ENCODE measurements at places on chromosomes 2 and 18.

GRCh38 chr2:11799826-11800225 is 53.4 kb downstream of the LPIN1 start:
- DNase-seq: no peak

GRCh38 chr2:163735685-163736432 is at the start of gene FIGN:
FIGN (minus strand) TSS chr2:163736008; CDS start chr2:163734927, 1,081 bp downstream.
- DNase-seq: peak; percentile 84

- no peak for DNase-seq
Observed at GRCh38 chr2:14552818-14553217, 79.7 kb upstream of the LRATD1 start.

DNA sequence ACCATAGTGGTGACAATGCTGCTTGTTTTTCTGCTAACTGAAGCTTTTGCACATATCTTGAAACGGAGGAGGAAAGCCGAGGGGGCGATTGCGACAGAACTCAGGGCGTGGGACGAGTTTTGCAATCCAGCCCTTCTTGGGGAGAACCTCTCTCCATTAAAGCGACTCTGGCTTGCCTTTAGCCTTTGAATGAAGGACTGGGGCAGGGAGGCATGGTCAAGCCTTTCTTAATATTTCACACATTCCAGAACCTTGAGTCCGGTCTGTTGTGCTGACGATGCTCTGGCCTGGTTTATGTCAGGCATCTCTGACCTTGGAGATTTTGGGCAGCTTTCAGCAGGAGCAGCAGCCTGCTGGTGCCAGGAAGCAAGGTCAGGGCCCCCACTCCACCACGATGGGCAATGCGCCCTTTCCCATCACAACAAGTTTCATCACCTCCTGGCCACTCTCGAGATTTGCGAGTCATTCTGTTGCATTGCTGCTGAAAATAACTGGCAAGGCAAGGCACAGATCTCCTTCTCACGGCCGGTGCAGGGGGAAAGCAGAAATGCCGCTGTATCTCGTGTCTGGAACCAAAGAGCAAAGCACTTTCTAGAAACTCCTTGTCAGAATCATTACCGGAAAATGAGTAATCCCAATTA is 10.8 kb downstream of the EMILIN2 start:
- no peak for DNase-seq

- DNase-seq: no peak
Observed at GRCh38 chr18:75214332-75214690, 3.7 kb downstream of the TSHZ1 start.

DNA sequence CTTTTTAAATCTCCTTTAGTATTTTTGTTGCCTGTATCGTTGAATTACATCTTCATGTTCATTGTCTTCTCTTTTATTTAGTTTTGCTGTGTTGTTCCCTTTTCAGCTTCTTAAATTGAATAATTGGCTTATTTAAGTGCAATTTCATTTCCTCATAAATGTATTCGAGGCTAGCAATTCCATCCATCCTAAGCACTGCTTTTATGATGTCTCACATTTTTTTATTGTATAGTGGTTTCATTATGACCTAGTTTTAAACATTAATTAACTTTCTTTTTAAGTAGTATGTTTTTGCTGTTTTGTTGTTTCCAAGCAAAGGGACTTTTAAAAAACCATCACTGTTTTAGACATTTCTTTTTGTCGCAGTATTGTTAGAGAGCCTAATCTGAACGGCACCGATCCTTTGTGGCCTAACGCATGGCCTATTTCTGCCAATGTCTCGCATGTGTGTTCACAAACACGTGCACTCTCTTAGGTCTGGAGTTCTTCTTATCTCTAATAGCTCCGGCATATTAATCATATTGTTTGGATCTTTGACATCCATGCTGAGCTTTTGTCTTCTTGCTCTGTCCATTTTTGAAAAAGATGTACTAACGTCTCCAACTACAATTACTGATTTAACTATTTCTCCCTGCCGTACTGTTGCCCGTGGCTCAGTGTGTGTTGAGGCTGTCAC is 59.6 kb upstream of the ZNF516 start:
- no peak for DNase-seq

- no peak for DNase-seq
Observed at GRCh38 chr2:121235542-121235941, 49.5 kb downstream of the TFCP2L1 start.

GRCh38 chr18:79071503-79072210 is 2.5 kb downstream of the ATP9B start:
- no peak for DNase-seq

DNA sequence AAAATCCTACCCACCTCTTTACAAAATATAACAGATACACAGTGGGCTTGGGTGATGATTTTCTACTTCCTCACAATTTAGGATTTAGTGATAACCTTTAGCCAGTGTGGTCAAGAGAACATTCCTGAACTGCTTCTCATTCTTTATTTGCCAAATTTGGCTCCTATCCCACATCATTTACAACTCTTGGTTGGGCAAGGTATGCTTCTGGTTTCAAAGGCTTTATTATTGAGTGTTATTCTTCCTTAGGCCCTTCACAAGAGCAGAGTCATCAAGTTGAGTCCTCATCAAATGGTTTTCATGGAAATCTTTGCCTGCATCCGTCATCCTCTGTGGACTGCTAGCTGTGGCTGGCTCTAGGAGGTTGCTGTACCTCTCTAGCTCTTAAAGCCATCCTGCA is 472.0 kb upstream of the ETAA1 start:
- DNase-seq: no peak

GRCh38 chr18:5568416-5568815 is 24.6 kb upstream of the EPB41L3 start:
- DNase-seq: no peak

DNA sequence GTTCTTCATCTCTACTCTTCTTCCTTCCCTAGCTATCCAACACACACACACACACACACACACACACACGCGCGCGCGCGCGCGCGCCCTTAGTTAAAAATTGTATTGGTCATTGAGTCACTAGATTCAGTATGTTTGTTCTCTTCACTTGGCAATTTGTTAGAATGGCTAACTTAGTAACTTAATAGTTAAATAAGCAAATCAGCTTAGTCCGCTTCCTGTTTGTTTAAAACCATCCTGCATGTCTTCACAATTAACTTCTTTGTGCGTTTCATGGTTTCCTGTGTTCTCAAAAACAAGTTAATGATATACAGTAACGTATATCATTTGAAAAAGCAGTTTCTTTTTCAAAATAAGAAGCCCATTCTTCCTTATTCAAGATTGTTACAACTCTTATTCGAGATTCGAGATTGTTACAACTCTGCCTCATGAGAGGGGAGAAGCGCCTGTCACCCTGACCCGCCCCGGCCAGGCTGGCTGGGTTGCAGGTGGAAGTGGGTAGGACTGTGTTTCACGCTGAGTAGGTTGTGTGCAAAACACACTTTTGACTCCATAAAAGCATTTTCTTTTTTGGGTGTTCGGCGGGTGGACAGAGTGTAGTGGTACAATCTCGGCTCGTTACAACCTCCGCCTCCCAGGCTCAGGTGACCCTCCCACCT is 9.5 kb upstream of the CNNM3 start:
- no peak for DNase-seq

DNA sequence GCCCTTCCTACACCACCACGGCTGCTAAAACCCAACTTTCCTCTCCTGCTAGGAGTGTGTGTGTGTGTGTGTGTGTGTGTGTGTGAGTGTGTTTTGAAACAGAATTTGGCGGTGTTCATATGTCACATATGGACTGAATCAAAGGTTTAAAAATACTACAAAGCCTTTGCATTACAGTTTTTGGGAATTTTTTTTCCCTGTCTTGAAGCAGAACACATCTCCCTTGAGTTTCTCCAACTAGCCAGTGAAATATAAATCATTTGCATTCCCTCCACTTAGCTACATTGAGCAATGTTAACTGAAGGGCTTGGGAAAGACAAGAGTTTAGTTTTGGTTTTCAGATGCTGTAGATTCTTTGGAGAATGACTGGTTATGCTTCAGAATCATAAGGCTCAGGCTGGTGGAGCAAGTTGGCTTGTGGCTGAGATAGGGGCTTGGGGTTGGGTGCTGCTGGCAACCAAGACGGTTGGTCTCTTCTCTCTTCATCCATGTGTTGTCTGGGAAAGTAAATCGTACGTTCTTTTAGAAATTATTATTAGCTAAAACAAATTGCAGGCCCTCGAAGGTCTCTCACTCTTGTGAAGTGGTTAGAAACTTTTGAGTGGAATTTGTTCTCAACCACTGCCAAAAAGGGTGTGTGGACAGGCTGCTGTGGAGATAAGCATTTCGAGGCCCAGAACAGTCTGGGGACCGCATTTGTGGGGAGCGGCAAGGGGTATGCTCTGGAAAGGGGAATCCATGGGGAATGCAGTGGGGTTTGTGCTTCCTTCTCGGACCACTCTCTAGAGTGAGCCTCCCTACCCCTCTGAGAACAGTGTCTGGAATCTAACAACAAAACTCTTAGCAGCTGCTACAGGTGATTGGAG is 1.4 kb downstream of the NRP2 start:
- no peak for DNase-seq

DNA sequence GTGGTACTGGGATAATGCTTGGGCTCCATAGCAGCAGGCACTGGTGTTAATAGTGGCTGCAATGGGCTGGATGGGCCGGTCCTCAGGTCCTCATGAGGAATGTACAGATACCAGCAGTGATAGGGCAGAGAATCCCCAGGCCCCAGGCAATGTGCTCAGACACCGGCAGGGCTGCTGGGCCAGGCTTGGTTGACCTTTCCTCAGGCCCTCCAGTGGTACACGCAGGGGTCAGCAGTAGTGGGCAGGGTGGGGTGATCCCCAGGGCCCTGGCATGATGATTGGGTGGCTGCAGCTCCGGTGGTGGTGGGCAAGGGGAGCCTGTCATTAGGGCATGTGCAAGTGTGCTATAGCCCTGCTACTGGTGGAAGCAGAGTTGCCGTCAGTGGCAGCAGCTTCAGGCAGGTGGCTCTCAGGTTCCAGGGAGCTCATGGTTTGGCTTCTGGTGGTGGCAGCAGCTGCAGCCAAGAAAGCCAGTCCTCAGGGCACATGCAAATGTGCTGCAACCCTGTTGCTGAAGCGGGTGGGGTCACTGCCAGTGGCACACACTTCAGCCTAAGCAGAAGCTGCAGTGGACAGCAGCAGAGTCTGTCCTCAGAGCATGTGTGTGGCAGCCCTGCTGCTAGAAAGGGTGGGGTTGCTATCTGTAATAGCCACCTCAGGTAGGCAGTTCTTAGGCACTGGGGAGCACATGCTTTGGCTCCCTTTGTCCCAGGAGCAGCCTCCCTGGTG is 56.8 kb downstream of the CCNT2 start:
- DNase-seq: no peak

DNA sequence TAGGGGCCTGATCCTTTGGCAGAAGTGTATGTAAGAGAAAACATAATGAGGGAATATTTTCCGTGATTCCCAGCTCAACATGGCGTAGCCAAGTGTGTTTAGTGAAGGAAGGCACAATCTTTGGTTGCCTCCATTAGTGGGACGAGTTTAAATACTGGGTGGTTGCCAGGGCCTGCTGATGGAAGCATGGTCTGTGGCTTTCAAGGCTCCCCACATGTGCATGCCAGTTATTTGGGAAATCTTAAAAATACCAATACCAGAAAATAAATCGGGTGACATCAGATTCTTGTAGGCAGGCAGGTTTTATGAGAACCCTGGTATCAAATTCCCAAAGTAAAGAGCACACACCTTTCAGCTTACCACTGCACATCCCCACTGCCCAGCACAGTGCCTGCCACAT is 7.1 kb downstream of the MYL12A start:
- no peak for DNase-seq

DNA sequence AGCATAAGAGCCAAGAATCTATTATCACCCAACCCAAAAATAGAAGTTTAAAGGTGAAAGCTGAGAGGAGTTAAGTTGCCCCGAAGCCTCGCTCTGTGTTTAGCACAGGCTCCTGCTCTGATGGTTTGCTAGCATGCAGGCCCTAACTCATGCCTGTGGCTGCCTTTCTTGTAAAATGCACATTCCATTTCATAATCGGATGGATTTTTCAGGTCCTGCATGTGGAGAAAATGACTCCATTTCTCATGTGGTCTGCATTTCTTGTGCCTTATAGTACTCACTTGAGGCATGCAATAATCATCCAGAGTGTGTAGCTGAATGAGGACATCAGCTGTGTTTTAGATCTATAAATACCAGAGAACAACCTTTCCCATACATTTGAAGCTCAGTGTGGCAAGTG is 381.8 kb downstream of the CPS1 start:
- DNase-seq: no peak

DNA sequence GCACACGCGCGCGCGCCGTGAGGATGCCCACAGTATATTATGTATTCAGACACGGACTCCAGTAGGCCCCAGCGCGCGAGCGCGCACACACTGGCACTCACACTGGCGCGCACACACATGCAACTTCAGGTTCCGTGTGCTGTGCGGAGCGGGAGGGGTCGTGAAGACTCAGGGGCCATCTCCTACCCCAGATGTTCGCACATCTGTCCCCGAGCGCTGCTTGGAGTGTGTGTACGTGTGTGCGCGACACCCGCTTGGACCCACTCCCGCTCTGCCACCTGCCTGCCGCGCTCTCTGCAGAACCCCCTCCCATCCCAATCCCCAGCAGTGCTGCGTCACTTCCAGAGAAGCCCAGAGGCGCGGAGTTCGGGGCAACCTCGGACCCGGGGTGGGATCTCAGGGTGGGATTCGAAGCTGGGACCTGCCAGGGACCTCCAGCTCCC is 2.6 kb downstream of the NRP2 start:
- no peak for DNase-seq

DNA sequence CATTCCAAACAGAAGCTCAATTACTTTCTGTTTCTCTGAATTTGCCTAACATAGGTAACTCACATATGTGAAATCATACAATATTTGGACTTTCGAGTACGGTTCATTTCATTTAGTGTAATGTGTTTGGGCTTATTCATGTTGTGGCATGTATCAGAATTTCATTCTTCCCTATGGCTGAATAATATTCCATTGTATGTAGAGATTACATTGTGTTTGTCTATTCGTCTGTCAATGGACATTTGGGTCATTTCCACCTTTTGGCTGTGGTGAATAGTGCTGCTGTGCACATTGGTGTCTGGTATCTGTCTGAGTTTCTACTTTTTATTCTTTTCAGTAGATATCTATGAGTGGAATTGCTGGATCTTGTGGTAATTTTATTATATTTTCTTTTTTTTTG is 43.9 kb downstream of the LBH start:
- no peak for DNase-seq

DNA sequence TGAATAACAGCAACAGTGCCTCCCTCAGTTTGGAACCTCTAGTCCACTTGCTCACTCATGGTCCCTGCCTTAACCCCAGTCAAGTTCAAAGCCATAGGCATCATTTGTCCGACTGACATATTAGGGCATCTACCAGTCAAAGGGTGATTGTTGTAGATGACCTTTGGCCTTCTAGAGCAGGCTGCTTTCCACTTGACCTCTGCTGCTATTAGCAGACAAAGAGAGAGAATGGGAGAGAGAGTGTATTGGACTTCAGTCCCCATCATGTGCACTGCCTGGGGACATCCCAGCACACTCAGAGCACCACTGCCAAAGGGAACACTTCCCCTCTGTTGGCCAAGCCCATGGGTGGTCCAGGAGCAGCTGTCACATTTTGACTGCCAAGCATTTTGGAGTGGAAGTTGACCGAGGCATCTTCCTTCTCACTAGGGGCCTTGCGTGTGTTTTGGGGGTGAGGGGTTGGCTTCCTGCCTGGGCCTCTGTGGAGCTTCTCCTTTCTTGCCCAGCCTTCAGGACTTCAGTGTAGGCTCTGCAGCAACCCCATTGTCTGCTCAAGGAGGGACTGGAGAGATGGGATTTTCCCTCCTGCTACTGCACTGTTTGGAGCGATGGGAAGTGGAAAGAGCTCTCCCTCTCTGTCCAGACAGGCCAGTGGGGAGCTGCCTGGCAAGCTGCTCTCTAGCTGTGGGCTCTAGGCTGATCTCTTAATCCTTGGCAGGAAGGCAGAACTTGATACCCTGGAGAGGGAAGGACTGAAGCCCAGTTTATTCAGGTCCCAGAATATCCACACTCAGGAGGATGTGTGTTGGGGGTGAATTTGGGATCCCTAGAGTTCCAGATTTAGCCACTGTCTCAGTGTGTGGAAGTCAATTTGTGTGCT is 68.1 kb downstream of the TMEM247 start:
- no peak for DNase-seq

All from left forelimb (tissue), 1 donor.